BJ (cell line): ENCODE measurements at places on chromosomes 13 and 19. TPM values are rescaled to one million over a fixed set of nuclear protein-coding genes. Genes with fewer than 3 reads are reported as not detected.

DNA sequence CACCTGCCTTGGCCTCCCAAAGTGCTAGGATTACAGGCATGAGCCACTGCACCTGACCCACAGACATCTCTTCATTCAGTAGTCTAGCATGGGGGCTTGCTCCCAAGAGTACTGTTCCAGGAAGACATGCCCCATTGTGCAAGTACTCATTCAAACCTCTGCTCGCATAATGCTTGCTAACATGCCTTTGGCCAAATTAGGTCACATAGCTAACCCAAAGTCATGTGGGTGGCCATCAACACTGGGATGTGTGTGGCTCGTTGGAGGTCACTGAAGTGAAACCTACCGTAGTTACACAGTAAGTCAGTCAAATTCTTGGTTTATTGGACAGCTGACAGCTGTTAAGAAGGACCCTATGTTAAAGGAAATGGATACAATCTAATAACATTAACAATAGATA is 20.3 kb downstream of the RFXAP start:
- DNase-seq: no peak

DNA sequence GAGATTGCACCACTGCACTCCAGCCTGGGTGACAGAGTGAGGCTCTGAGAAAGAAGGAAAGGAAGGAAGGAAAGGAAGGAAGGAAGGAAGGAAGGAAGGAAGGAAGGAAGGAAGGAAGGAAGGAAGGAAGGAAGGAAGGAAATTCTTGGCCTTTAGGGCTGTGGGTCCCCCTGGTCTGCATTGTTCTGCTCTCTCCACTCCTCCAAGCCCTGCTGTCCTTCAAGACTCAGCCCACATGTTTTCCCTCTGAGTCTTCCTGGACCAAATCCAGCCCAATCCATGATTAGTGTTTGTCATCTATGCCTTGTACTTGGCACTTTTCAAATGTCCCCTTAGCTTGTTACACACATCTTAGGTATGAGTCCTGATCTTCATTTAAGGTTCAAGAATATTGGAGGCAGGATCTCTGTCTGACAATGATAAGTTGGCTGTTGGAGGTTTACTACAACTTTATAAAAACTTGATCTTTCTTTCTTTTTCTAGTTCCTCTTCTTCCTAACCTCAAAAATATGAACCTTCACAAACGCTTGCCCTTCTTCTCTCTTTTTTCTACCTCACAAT is 48.8 kb upstream of the INTS6 start:
- no peak for DNase-seq

- DNase-seq: no peak
Measured at GRCh38 chr19:12913851-12914690, 5.0 kb downstream of the SYCE2 start.

DNA sequence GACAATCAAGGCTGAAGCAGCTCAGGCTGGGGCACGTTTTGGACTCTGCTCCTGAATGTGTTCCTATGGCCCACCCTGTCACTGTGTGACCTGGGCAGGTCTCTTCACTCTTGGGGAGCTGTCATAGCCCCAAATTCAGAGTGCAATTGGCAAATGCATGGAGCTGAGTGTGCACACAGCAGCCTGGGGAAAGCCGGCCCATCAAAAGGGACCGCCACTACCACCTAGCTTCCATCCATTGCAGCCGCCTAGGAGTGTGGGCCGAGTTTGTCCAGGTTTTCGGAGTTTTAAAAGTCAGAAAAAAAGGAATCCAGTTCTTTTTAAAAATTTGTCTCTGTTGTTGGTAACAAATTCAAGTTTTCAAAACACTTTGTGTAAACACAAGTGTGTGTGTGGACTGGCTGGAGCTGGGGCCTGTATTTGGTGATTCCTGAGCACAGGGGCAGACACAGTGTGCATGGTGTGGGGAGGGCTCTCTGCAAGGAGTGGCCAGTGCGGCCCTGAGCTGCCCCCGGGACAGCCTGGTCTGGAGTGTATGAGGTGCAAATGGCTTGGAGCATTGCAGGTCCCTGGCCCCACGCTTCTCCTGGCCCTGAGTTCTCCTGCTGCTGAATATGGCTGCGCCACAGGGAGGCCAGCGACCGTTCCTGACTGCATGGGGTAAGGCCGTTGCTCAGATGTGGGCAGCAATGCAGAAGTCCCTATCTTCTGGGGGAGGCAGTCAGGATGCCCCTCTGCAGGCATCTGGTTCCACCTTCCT is 13.2 kb upstream of the ZNF536 start:
- no peak for DNase-seq

DNA sequence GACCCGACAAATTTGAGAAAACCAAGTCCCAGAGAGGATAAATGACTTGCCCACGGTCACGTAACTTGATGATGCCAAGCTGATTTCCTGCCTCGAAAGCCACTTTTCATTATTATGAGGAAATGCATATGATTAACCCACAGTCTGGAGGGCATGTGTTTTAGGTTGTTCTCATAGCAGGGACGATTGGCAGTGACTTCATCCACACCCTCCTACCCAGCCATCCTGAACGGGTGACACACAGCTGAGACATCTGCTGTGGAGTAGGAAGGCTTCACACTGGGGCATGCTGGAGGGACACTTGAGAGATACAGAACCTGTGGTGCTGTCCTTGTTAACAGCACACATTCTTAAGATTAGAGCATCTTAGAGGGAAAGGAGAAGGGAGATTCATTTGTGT is 65.4 kb upstream of the WDFY2 start:
- DNase-seq: no peak

DNA sequence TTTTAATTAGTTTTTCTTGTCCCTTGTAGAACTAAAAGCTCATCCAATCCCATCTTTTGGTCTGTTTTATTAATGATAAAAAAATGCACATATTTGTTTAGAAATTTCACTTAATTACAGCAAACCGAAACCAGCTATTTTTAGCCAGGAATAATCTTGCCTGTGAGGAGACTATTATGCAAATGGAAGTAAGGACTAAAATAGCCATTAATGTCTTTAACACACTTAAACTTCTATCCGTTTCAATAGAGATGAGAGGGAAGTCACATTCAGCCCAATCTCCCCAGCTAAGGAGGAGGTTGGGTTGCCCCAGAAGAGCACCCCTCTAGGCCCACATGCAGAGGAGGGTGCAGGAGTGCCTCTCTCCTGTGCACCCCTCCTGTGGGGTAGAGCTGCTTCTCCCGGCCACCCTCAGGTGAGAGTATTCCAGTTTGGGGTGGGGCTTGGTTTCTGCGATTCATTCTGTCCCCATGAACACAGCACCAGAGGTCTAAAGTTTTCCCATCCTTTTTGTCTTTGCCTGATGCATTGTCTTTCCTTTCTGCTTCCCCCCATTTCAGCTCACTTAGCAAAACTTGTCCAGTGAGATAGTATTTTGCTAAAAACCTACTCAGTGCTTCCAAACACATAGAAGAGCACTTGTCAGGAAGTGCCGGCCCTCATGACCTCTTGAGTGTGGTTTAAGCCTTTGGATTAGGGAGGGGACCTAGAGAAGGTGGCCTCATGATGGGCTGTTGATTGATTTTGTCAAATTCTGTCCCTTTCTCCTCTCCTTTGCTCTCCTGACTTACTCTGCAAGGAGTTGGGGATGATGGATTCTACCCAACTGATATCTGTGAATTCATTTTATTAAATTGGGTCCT is 28.2 kb downstream of the FGF9 start:
- no peak for DNase-seq

DNA sequence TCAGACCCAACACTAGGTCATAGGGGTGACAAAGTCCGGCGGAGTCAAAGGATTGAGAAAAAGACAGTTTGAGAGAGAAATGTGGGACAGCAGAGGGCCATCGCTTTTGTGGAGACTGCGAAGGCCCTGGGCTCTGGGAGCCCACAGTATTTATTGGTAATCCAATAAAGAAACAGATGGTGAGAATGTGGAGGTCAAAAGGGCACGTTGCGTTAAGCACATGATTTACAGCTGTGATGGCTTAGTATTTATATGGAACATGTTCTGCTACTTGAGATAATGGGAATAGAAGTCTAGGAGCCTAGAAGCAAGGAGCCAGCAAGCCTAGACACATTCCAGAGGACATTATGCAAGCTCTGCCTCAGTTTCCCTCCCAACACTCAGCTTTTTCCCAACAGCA is 2521.1 kb downstream of the PCDH9 start:
- no peak for DNase-seq

- DNase-seq: no peak
Measured at GRCh38 chr13:94674609-94675348, 37.6 kb downstream of the SOX21 start.

- peak; percentile 94 for DNase-seq
Measured at GRCh38 chr19:47130589-47131227, at the start of gene SAE1. TSS of gene SAE1 (plus strand) at chr19:47130835. CDS start at chr19:47130931, 96 bp downstream.

GRCh38 chr19:23698711-23699520 is 11.9 kb upstream of the ZNF675 start:
- DNase-seq: no peak

GRCh38 chr13:28609381-28609780 is 49.5 kb upstream of the POMP start:
- DNase-seq: no peak

GRCh38 chr19:16529466-16530144 is 12.6 kb downstream of the CHERP start:
- DNase-seq: no peak

DNA sequence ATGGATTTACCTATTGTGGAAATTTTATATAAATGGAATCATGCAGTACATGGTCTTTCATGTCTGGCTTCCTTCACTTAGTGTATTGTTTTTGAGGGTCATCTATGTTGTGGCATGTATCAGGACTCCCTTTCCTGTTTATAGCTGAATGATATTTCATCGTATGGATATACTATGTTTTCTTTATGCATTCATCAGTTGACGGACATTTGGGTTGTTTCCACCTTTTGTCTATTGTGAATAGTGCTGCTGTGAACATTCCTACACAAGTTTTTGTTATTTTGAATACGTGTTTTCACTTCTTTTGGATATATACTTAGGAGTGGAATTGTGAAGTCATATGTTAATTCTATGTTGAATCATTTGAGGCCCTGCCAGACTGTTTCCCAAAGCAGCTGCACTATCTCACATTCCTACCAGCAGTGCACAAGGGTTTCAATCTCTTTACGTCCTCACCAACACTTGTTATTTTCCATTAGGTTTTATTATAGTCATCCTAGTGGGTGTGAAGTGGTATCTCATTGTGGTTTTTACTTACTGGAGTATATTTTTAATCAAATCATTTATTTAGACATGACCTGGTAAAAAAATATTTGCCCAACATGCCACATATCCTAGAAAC is 262.7 kb downstream of the DLEU7 start:
- no peak for DNase-seq

DNA sequence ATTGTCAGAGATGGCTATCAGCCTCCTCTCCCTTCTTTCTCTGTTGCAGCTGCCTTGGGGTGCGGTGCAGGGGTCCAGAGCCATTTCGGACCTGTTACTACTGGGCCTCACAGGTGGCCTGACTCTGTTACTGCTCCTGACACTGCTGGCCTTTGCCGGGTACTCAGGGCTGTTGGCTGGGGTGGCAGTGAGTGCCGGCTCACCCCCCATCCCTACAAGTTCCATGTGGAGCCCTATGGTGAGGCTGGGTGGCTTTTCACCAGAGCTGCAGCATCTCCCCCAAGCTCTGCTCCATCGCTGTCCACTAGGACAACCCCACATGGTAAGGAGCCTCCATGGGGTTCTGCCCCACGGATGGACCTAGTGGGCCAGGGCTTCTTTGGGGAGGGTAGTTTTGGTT is 13.7 kb upstream of the ZNF492 start:
- no peak for DNase-seq

The RAB3A gene
- 1.4 and 2.0 TPM in 2 replicates for polyA plus RNA-seq

The OVOL3 gene
- polyA plus RNA-seq: not detected in 2 replicates

The WDR88 gene
- polyA plus RNA-seq: not detected in 2 replicates

The CLEC4M gene
- polyA plus RNA-seq: not detected in 2 replicates

The PSG4 gene
- polyA plus RNA-seq: 5.7 and 5.8 TPM in 2 replicates

The SYCN gene
- not detected in 2 replicates for polyA plus RNA-seq

The LPAR2 gene
- polyA plus RNA-seq: 2.1 and 2.4 TPM in 2 replicates
